ENCODE measurements at places on chromosomes 2 and 18.

- no peak for DNase-seq
Measured at GRCh38 chr2:14642499-14642898, 10.0 kb downstream of the LRATD1 start.

DNA sequence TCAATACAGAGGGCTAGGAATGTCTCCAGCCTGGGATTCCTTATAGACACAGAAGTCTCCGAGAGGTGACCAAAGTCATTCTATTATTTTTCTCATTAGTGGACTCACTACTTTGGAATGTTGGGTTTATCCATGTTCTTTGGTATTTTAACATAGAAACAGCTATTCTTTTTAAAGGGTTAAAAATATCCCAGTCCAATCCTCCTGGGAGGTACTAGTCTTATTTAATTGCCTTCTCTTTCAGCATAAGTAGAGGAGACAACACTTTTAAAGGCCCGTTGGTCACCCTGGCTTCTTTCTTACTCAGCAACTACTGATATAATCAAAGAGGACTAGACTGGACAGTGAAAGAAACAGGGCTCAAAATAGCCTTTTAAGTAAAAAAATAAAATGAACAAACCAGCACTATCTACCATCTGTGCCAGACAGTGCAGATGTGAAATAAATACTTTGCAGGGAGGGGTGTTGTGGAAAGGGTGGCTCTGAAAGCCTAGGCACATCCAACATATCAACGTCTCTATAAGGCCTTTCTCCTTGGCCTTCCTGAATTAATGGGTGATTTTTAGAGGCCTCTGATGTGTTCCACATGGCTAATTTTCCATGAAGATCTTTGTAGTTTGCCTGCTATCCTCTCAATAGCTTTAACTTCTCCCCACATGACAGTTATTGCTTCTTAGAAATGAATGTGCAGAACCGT lies 334.4 kb upstream of the THUMPD2 start:
- DNase-seq: no peak

DNA sequence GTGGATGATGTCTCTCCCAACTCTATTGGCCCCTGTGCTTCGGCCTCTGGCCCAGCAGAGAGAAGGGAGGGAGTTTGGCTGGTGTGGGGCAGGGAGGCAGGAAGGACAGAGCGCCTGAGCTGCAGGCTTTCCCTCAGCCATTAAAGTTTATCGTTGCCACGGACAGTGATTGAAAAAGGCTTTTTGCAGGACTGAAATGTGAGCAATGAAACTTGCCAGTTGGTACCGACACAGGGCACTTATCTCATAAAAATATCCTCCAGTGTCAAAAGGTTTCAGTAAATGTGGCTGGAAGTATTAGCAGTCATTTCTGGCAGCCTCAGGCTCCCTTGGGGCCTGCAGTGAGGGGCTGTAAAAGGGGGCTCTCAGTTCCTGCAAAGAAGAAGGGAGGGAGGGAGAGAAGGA lies 169.2 kb downstream of the GLI2 start:
- DNase-seq: no peak

- no peak for DNase-seq
Measured at GRCh38 chr2:98028101-98028561, 32.4 kb upstream of the TMEM131 start.

- no peak for DNase-seq
Measured at GRCh38 chr2:156719036-156719435, 282.9 kb downstream of the GPD2 start.

DNA sequence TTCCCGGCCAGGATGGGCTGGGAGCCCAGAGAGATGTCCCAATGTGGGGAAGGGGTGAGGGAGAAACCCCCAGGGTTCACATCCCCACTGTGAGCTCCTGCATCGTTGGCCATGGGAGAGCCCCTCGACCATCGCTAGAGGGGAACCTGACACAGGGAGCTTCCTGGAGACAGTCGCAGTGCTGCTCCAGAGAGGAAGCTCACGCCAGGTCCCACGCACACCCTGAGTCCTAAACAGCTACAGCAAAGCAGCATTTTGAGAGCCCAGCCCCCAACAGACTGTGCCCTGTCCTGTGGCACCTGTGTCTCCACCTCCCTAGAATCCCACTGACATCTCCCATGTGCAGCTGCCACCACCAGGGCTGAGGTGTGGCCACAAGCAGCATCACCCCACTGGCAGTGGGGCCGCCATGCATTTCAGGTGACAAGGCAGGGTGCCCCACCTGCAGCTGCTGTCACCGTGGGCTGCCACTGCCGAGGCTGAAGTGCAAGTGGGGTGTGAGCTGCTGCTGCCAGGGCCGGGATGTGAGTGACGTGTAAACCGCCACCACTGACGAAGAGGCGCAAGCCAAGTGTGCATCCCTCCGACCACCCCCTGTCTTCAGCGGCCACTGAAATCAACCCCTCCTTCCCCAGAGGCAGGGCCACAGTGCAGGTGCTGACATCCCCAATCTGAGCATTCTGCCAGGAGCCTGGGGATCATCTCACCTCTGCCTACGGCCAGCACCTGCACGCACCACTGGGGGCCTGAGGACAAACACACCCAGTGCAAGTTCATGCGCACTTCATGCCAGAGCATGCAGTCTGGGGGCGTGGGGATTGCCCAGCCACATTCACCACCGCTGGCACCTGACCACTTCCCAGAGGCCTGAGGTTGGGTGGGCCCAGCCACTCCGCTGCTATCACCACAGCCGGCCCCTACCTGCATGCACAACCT lies 467.7 kb upstream of the SALL3 start:
- DNase-seq: no peak

DNA sequence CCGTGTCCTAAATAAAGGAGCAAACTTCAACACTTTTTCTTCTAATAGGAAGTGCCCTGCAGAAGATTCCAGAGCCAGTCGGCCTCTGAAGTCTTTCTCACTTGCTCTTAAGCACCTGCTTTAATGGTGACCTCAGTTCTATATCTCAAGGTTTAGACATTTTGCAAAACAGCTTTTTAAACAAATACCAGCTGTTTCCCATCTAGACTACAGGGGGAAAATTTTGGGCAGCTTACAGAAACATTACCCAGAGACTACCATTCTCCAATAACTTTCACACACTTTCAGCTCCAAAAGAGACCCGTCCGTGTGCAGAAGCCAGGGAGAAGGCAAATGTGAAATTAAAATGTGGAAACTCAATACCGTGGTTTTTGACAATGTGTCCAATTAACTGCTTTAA lies 285.3 kb upstream of the CCDC68 start:
- DNase-seq: no peak

DNA sequence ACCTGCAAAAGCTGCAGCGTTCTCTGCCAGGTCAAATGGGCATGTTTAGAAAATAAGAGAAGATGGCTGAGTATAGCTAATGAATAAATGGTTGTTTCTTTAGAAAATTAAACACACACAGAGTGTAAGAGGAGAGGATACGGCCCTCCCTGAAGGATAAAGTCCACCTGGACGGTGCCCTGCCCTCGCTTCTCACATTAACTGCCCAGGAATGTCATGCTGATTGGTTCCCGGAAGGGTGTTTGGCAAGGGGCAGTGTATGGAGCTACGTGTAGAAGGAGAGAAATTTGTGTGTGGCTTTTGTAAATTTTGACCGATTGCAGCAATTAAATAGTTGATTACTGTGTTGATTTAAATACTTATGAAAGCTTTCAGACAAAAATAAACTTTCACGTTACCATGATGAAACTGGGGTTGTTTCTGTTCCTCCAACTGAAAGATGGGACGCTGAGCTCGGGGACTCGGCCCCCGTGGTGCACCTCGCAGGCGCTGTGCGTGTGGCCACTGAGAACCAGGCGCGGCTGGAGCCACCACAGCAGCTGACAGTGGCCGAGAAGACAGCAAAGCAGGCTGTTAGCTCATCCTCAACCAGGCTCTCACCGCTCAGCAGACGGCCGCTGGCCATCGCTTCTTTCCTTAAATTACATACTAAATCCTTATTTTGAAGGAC lies 22.7 kb downstream of the MPPE1 start:
- no peak for DNase-seq

- no peak for DNase-seq
Measured at GRCh38 chr18:36340246-36340645, 42.7 kb downstream of the FHOD3 start.

- no peak for DNase-seq
Measured at GRCh38 chr2:3654011-3654410, 4.0 kb upstream of the ALLC start.

GRCh38 chr2:112829101-112829960 lies 7.2 kb downstream of the IL1B start:
- DNase-seq: no peak

DNA sequence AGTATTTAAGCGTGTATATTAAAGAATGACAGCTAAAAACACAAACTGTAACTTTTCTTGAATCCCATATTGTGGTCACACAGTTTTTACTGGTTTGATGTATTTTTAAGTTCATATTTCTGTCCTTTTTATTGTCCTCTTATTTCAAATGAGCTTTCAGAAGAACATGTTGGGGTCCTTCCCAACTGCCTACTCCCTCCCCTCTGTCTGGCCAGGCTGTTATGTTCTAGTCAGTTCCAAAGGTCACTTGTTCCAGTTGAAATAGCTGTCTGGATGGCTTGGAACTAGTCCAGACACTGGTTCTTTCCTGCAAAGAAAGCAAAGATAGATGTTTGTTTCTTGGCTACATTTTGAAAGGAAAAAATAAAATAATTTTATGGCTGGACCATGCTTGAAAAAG lies 306.9 kb downstream of the GULP1 start:
- no peak for DNase-seq

GRCh38 chr2:125979886-125980285 lies 676.1 kb upstream of the GYPC start:
- DNase-seq: no peak

DNA sequence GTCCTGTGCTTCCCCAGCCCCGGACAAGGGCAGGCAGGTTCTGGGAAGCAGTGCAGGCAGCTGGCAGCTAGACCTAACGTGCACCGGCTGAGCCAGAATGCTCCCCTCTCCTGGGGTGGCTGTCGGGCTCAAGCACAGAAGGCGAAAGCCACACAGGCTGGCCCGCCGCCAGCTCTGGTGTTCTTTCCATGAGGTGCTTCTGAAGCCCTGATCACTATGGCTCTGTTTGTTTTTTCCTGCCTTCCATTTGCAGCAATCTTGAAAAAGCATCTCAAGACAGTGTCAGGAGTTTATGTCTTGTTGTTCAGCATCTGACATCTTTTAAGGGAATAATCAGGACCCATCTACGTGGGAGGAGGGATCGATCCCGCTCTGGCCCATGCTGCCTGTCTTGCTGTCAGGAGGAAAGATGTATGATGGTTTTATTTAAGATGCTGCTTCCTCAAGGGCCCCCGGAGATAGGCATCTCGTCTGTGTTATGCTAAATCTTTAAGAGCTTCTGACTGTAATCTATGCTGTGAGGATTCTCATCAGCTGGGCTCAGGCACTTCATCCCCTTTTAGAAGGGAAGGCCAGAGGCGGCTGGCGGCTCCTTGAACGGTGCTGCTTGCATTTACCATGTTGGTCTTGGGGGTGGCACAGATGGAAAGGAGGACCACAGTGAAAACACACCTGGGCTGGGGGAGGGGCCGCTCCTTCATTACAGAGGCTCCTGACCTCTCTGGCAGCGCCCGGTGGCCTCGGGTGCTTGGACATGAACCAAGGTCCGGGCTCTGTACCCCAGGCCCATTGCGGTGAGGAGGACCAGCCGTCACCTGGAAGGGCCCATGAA lies 118.5 kb upstream of the HDAC4 start:
- DNase-seq: no peak

GRCh38 chr2:72824224-72824842 lies 1.5 kb downstream of the EXOC6B start:
- no peak for DNase-seq

- no peak for DNase-seq
Measured at GRCh38 chr18:57900906-57901435, 97.9 kb upstream of the ATP8B1 start.

GRCh38 chr2:186848873-186849578 lies at the start of gene ZSWIM2:
Gene ZSWIM2 (minus strand): TSS chr2:186849170. CDS start chr2:186849130, 40 bp downstream.
- no peak for DNase-seq

GRCh38 chr2:48734576-48735303 lies 20.8 kb downstream of the LHCGR start:
- no peak for DNase-seq
